Kidney (tissue), 22 donors: ENCODE measurements at places on chromosomes 5 and 9.

- H3K27ac ChIP-seq: no peak overlapping the region
- H3K4me3 ChIP-seq: no peak overlapping the region
- no peaks in the 10 kb centered on the region for H3K36me3 ChIP-seq
- DNase-seq: no peak
Measured at GRCh38 chr9:38339496-38339895, 53.0 kb upstream of the ALDH1B1 start.

- H3K27me3 ChIP-seq: no peaks in the 10 kb centered on the region
- H3K4me1 ChIP-seq: no peaks in the 10 kb centered on the region
- H3K36me3 ChIP-seq: no peaks in the 10 kb centered on the region
- H3K4me3 ChIP-seq: no peak overlapping the region
- no peak overlapping the region for H3K27ac ChIP-seq
- DNase-seq: no peak
Measured at GRCh38 chr5:78577071-78577807, 71.3 kb downstream of the LHFPL2 start.

DNA sequence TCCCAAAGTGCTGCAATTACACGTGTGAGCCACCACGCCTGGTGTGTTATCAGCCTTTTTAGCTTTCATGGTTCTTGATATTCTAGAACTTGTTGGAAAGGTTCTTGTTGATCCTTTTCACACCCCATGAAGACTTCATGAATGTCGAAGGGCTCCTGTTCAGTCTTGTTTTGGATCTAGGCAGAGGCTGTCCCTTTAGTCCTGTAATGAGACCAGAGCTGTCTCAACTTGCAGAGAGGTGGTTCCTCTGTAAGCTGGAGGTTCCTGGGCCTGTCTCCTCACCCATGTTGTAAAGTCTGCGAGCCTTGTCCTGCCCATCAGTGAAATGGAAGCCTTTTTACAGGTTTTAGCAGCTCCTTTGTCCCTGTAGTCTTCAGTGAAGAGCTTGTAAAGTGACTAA is 38.2 kb downstream of the PRRC2B start:
- no peak overlapping the region for H3K4me3 ChIP-seq
- peaks cover 30% of the 10 kb centered on the region for H3K36me3 ChIP-seq
- no peak for DNase-seq
- peaks cover 22% of the 10 kb centered on the region for H3K4me1 ChIP-seq
- no peaks in the 10 kb centered on the region for H3K27me3 ChIP-seq

DNA sequence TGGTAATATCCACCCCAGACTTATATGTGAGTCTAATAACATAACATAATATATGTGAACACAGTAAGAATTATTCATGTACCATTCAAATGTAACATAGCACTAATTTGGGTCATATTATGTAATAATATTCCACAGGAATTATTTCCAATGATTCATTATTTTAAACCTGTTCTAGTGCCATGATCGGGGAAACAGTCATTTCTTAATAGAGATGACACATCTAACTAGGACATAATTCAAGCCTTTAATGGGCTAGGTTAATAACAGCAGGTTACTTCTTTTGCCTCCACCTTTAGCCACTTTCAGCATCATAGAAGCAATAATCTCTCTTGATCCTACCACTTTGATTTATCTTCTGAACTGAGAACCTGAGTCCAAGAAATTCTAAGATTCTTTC is 12.3 kb downstream of the SPINK9 start:
- H3K36me3 ChIP-seq: no peaks in the 10 kb centered on the region
- no peak for DNase-seq
- H3K27me3 ChIP-seq: no peaks in the 10 kb centered on the region

GRCh38 chr5:172144291-172144815 is 43.7 kb downstream of the STK10 start:
- DNase-seq: no peak
- H3K27me3 ChIP-seq: no peaks in the 10 kb centered on the region
- H3K4me3 ChIP-seq: no peak overlapping the region

DNA sequence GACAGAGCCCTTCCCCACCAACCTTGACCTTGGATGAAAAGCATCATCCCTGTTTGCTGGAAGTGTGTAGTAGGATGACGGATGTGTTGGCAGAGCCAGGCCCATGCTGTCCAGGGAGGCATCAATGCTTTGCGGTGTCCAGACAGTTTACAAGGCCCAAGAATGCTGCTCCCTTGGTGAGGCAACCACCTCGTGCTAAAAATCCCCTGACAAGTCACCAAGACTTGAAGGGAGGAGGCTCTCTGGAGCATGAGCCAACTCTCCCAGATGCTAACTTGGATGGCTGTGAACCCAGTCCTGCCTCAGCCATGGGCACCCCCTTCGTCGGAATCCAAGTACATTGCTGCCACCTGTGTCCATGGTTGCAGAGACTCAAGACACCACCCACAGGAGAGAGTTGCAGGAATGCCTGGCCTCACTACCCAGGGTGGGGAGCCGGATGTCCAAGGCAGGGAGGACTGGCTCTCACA is 9.5 kb upstream of the NKD2 start:
- H3K4me3 ChIP-seq: no peak overlapping the region
- H3K36me3 ChIP-seq: no peaks in the 10 kb centered on the region
- H3K27me3 ChIP-seq: no peaks in the 10 kb centered on the region
- no peak for DNase-seq

GRCh38 chr5:37086466-37087173 is 162.6 kb downstream of the CPLANE1 start:
- H3K4me1 ChIP-seq: no peaks in the 10 kb centered on the region
- H3K27ac ChIP-seq: no peak overlapping the region
- DNase-seq: no peak
- H3K36me3 ChIP-seq: no peaks in the 10 kb centered on the region
- H3K27me3 ChIP-seq: no peaks in the 10 kb centered on the region

GRCh38 chr5:16616536-16617273 is at the start of gene RETREG1:
Gene RETREG1 (minus strand): TSS chr5:16616997. CDS start chr5:16616971, 26 bp downstream.
- peak; percentile 90 for DNase-seq
- no peaks in the 10 kb centered on the region for H3K36me3 ChIP-seq
- peak within 1 kb of the TSS; percentile 66 for H3K4me3 ChIP-seq
- peaks cover 8% of the 10 kb centered on the region for H3K4me1 ChIP-seq
- peak within 1 kb of the TSS; percentile 60 for H3K27ac ChIP-seq
- H3K27me3 ChIP-seq: no peaks in the 10 kb centered on the region
